Ammon's horn (tissue), 1 donor: ENCODE measurements at places on chromosomes 1 and 21.

DNA sequence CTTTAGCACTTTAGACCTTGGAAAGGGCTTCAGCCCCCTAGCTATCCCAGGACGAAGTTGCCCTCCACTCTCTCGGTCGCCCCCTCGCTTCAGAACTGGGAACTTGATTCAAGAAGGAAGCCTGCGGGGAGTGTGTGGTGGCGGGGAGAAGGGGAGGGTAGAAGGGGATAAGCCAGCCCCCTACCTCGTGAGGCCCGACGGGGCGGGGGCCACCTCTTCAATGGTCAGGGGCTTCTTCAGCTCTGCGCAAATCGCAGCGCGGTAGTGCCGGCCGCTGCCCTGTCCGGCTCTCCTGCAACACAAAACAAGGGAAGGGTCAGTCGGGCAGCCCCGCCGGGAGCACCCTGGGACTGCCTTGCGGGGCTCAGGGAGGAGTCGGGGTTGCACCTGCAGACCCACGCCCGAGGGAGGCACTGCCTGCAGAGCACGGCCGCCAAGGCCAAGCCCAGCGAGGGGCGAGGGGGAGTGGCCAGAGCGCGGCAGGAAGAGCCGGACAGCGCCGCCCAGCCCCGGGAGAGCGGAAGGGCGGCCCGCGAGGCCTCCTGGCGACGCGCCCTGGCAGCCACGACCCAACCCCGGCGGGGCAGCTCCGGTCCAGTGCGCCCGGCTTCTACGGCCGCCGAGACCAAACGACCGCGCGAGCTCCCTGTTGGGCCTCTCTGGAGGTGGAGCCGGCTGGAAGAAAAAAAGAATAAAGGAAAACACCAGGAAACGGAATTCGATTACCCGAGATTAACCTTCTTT lies 56.2 kb upstream of the RASAL2 start:
- DNase-seq: peak; percentile 85

- no peak for DNase-seq
Measured at GRCh38 chr21:44893278-44893556, 19.7 kb upstream of the PTTG1IP start.

GRCh38 chr1:210363119-210363518 lies 34.4 kb downstream of the HHAT start:
- DNase-seq: no peak

DNA sequence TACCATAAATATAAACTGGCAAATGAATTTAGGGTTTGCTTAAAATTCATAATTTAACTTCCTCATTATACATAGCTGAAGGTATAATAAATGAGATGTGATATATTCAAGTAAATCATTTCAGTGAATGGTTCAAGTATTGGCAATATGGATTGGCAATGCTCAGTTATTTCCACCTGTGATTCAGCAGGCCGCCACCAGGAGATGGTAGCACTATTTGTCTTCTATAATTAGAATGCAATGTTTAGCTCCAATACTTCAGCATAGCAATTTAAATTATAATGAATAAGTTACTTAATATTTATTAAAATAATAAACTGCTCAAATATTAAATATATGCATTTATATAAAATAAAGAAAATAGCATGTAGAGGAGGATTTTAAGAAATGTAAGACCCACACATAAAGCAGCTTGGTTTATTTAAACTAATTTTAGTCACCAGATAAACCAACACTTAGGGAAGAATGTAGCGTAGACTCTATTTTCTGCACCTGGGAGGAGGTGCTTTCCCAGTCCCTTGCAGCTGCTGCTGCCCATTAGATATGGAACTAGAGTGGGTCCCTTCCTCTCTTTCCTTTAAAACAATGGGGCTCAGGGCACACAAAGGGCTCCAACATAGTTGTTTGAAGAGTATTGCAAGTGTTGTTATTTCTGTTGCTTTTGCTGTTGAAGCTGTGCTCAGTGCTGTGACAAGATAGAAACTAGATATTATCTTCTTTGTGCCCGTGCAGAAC lies 62.1 kb downstream of the PLPPR4 start:
- DNase-seq: no peak

DNA sequence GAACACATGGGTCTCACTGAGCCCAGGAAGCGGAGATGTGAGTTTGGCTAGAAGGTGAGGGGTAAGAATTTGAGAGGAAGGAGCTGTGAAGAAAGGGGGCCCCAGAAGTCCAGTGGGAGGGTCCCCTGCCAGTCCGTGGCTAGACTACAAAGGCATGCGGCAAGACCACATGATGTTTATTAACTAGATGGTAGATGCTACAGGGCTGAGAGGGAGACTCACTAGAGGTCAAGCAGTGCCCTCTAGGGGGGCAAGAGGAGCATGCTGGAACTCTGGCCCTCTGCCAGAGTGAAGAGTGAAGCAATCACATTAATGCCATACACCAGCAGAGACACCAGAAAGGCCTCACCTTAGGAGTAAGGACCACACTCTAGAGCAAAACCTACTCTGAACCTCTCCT lies 12.2 kb downstream of the KIAA0319L start:
- peak; percentile 82 for DNase-seq

- peak; percentile 53 for DNase-seq
Measured at GRCh38 chr1:1782399-1783221, 4.3 kb upstream of the NADK start.

- no peak for DNase-seq
Measured at GRCh38 chr1:229562686-229563085, 4.2 kb upstream of the ABCB10 start.

DNA sequence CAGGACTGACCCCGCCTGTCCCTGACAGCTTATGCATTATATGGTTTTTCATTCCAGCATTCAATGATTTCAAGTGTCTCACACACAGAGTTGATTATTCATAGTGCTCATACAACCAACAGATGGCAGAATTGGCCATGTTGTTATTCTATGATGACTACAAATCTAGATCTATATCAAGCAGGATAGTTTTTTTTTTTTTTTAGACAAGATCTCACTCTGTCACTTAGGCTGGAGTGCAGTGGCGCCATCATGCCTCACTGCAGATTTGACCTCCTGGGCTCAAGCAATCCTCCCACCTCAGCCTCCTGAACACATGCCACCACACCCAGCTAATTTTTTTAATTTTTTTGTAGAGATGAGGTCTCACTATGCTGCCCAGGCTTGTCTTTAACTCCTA lies 40.1 kb upstream of the LRRC8D start:
- peak; percentile 80 for DNase-seq

DNA sequence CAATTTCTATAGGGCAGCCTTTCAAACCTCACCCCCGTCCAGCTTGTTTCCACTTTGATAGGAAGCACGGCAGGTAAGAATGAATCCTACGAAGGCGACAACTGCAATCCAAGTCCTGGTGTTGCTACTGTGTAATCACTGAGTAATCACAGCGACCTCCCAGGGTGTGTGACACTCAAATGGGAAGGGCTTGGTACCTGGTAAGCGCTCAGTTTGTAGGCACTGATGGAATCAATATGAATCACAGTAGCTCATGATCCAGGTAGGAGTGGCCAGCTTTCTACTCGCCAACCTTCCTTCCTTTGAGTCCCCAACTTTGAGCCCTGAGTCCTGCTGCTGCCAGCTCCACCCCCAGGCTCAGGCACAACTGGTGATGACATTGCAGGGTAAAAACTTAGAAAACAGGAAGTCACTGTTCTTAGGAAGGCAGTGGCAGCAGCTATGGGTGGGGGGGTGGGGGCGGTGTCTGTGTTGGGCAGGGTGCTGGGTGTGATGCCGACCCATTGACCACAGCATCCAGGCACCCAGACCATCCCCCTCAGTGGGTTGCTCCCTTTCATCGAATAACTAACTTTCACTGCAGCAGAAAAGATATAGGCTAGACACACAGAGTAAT lies 70.7 kb downstream of the CD247 start:
- no peak for DNase-seq

DNA sequence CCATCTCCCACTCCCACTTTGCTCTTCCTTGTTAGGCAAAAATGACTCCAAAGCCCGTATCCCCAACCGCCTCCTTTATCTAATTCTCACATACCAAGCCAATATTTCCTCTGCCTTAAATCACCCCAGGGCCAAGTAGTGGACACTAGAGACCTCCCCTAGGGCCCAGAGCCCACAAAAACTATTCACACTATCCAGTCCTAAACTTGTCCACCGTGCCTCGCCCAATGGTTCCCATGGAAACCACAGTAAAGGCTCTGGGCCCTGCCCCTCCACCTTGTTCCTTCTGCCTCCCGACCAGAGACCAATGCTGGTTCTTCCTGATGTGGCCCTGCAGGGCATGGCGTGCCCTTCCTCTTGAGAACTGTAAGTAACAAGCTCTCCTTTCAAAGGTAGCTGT lies 11.8 kb downstream of the CFAP107 start:
- DNase-seq: no peak

DNA sequence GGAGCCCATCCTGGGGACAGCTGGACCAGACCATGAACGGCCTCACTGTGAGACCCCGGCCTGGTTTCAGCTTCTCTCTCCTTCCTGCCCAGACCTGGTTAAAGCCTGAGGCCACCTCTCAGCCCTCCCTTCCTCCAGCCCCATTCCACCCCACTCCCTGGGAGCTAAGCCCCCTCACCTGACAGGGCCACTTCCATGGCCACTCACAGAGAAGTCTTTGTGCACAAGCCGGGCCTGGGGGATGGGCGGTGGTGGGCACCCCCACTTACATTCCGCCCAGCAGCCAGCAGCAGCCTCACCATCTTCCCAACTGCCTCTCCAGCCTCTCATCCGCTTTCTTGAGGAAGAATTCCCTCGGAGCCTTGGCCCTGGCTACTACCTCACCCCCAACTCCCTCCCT lies 40.4 kb downstream of the RHBG start:
- no peak for DNase-seq

- DNase-seq: peak; percentile 50
Measured at GRCh38 chr1:110227774-110228173, 17.7 kb downstream of the KCNC4 start.

DNA sequence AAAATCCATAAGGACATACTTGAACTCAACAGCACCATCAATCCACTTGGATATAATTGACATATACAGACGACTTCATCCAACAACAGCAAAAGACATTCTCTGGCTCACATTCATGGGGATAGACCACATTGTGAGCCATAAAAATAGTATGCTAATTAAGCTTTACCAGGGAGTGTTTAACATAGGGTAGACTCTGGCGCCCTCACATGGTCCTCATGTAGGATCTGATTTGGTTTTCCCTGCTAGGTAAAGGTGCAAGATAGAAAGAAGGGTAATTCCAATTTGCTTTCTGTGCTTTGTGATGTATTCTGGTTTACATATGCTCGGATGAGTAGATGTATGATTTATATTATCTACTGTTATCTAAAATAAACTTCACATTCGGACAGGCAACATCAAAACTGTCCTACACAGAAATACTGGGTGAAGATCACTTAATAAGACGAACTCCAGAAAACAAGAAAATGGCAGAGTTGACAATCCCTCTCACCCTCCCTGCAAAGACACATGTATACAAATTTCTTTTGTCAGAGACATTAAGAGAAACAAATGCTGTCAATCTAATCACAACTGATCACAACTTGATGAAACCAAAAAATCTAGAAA lies 27.7 kb downstream of the CR1L start:
- DNase-seq: peak; percentile 58

GRCh38 chr1:184743062-184743756 lies 11.4 kb downstream of the EDEM3 start:
- DNase-seq: no peak

- no peak for DNase-seq
Measured at GRCh38 chr1:30749691-30750583, 7.6 kb downstream of the LAPTM5 start.

GRCh38 chr1:162901243-162901642 lies 40.3 kb upstream of the CCDC190 start:
- no peak for DNase-seq

GRCh38 chr1:94384485-94385265 lies 33.5 kb upstream of the ABCD3 start:
- no peak for DNase-seq

- DNase-seq: no peak
Measured at GRCh38 chr1:247551721-247552120, 2.8 kb downstream of the GCSAML start.

DNA sequence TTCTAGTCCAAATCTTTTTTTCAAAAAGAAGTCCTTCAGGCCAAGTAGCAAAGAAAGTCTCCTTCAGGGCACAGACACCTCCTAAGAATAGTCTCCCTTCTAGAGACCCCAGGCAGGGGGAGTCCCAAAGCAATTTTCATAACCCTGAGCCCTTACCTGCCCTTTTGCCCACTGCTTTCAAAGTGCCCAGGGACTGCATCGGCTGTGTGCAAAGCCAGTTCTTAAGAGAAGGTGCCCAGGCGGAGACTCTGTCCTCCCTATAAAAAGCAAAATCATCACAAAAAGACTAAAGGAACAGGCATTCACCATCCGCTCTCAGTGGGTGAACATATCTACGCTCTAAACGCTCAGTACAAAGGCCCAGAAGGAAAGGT lies 32.2 kb downstream of the ELK4 start:
- no peak for DNase-seq

DNA sequence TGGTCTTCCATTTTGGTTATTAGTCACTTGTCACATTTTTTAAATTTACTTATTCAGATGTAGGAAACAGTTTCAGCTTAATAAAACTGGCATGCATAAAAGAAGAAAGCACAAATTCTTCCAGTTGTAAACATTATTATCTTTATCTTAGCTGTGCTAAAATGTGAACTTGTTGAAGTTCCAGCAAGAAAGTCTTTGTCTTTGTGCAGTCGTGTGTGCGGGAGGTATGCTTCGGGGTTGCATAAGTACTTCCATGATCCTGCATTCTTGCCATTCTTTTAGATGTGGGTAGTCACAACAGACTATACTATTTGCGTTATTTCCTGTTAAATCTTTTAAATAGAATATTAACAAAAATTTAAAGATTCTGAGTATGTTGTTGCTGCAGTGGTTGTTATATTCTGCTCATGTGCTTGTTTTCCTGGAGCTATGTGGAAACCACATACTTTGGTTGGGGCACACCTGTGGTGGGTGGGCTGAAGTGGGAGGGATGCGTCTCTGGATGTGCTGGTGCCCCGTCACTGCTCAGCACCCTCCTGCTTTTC lies 49.9 kb downstream of the CBS start:
- no peak for DNase-seq

DNA sequence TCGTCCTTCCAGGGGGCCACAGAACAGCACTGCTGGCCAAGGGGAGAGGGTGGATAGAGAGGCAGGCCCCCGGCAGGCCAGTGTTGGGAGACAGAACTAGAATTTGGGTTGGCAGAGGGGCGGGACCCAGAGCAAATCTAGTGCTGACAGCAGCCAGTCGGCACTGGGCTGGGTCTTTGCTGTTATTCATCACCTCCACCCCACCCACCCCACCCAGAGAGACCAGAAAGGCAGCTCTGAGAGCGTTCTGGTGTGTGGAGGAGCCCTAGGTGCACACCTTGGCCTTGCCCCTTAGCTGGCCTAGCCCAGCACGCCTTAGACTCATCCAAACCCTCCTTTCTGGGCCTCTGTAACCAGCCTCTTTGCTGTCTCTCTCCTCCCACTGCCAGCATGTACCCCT lies 6.4 kb upstream of the PKP1 start:
- no peak for DNase-seq

- DNase-seq: no peak
Measured at GRCh38 chr1:107597290-107597689, 367.7 kb downstream of the VAV3 start.

- DNase-seq: peak; percentile 68
Measured at GRCh38 chr1:31703431-31704270, at the start of gene COL16A1. Gene COL16A1 (minus strand): TSS chr1:31704017. CDS start chr1:31702193, 1,824 bp downstream.

- DNase-seq: no peak
Measured at GRCh38 chr1:24228311-24228710, 41.2 kb upstream of the IFNLR1 start.
